Melanocyte of skin (primary cell): ENCODE measurements at places on chromosomes 5 and 9. TPM values are rescaled to one million over a fixed set of nuclear protein-coding genes. Genes with fewer than 3 reads are reported as not detected.

LRRC19 gene
- not detected in 2 replicates for total RNA-seq

ISL1 gene
- not detected in 2 replicates for total RNA-seq

TMEM215 gene
- under 0.01 TPM in 2 replicates for total RNA-seq

SV2C gene
- not detected in 2 replicates for total RNA-seq

LECT2 gene
- total RNA-seq, result not detected in 2 replicates

AMBP gene
- not detected in 2 replicates for total RNA-seq

OBP2A gene
- not detected in 2 replicates for total RNA-seq

CLIC3 gene
- not detected in 2 replicates for total RNA-seq

RMRP gene
- total RNA-seq, result 99,310 and 172,345 TPM in 2 replicates

LCN12 gene
- total RNA-seq, result not detected in 2 replicates

PCDHGA7 gene
- 1.0 and 4.4 TPM in 2 replicates for total RNA-seq

SCAMP1 gene
- total RNA-seq, result 33.0 and 44.3 TPM in 2 replicates

TNFSF8 gene
- total RNA-seq, result not detected in 2 replicates

TPPP gene
- total RNA-seq, result 1.2 and 1.7 TPM in 2 replicates

GLRX gene
- 16.3 and 22.4 TPM in 2 replicates for total RNA-seq

CDKN2A gene
- total RNA-seq, result 11.7 and 27.6 TPM in 2 replicates
